ENCODE measurements at places on chromosomes 4 and X.

- no peak for DNase-seq
Measured at GRCh38 chr4:55338486-55338885, 7.6 kb upstream of the SRD5A3 start.

- DNase-seq: no peak
Measured at GRCh38 chr4:18342847-18343246, 321.3 kb upstream of the LCORL start.

DNA sequence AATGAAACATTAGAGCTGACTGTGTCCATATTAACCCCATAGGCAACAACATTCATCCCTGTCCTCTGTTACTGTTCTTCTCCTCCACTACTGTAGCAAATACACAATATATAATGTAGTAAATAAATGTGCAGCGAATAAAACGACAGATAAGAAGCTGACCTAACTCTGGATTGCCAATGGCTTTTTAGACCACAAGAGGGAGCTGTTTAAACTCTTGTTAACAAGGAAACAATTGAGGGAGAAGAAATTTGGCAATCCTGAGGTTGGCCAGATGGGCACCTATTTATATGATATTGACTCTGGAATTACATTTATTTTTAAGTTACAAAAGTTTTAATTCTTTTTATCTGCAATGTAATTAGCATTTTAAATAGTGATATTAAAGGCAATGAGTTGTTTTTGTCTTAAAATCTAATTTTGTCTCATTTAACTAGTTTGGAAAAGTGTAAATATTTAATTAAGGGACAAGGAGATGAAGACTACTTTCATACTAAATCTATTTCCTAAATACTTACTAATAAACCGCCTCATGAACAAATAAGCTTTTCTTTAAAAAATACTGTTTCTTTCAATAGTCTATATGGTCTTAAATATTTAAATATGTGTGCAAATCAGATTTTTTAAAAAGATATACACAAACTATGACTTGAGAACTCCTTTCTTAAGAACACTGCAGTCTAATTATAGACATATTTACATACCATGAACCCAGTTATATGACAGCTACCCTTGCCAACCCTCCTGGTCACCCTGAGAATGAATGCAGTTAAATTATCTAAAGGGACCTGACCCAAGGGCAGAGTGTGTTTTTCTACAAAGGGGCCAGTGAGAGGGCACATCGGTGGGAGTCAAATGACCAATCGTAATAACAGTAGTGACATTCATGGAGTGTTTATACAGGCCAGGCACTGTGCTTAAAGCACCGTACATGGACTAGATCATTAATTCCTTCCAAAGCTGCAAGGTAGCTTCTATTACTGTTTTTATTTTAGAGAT is 52.9 kb upstream of the HPF1 start:
- no peak for DNase-seq

DNA sequence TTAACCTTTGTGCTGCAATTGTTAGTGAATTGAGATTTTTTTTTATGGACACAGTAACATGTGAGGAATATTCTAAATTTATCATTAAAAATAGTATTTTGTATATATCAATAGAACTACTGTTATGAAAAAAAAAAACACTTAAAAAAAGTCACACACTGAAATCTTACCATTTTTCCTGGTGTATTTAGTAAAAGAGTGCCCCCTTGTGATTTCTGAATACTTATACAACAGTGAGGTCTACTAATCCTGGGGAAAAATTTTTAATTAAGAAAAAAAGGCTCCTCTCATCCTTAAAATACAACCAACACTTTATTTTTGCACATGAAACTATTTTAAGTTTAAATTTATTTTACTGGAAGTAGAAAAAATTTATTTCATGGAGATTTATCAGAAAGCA is 56.4 kb upstream of the SPOCK3 start:
- DNase-seq: no peak

DNA sequence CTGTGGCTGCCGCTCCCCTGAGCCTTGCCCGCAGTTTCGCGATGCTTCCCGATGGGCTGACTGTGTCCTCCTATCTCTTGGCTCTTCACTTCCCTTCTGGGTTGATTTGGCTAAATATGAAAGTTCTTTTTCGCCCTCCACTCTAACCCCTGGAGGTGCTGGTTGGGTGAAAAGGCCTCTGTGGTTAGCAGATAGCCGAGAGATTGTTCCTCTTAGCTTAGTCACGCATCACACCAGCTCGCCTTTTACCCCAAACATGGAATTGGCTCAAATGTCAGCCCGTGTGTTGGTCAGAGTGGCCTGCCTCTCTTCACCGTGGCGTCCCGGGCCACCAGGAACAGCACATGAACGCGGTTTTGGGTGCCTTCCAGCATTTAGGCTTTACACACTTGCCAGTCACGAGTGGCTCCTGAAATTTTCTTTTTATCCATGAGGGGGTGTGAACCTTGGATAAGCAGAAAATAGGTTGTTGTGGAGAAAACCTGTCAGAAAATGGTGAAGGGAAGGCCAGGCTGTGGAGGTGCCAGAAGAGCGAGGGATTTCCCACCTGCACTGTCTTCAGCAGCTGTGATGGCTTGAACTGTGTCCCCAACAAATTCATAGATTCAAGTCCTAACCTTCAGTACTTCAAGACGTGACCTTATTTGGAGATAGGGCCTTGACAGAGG is 8.9 kb downstream of the CLCN4 start:
- DNase-seq: no peak

DNA sequence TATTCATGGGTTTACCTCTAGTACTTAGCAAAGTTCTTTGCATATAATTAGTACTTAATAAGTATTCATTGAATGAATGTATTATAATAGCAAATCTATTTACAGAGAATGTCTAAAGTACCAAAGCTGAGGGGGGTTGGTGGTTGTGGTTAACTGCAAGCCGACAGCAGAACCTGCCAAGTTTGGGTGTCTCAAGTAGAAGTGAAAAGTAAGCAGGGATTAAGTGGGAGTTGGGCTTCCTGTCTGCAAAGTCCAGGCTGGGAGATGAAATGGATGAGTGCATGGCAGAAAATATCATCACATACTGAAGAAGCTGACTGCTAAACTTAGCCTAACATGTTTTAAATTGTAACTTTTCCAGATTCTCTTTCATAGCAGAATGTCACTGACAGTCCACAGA is 169.6 kb downstream of the CAMK2D start:
- DNase-seq: no peak

GRCh38 chr4:15550491-15550890 is 80.8 kb downstream of the CC2D2A start:
- no peak for DNase-seq

DNA sequence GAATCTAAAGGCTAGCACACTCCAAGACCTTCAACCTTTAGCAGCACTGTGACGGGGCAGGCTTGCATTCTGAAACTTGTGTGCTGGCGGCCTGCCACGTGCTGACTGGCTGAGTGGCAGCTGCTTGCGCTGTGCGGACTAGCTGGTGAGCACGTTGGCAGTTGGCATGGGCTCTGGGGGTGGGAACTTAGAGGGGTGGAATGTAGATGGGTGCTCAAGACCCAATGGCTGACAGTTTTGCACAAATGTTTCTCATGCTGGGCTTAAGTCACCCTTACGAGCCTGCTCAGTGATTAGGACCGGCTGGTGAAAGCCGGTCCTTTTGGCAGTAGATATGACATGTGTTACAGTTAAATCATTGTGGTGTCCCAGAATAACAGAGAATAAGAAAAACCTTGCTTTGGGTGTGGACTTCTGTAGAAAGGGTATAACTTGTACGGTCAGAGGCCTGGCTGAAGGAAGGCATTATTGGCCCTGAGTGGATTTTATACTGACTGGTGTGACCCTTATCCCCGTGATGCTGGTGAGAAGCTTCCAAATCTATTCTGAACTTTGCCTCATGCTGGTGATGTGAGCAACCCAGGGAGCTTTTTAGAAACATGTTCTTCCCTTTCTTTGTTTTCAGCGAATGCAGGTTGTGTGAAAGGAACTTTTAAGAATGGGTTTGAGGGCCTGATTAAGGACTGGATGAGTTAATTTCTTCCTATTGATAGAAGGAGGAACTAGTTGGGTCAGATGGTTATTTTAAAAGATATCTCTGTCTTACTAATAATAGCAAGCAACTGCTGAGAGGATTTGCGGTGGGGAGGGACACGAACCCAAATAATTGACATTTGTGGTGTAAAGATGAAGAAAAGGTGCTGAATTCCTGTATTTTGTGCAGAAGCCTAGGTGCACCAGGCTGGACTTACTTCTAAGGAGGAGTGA is 107.4 kb upstream of the SLC4A4 start:
- DNase-seq: no peak

DNA sequence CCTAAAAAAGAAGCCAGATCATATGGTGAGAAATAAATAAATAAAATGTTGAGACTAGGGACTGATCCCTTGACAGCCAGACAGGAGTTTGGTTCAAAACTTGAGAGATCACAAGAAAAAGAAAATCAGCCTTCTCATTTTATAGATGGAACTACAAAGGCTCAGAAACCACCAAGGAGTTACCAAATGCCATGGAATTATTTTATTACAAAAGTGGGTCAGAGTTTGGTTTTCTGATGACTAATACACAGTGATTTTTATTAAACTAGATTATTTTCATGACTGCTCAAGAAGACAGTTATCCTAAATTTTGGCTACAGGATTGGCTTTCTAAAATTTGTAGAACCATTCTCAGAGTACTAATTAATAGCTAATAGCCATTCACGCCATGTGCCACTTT is 6.2 kb downstream of the CXCL1 start:
- DNase-seq: no peak

DNA sequence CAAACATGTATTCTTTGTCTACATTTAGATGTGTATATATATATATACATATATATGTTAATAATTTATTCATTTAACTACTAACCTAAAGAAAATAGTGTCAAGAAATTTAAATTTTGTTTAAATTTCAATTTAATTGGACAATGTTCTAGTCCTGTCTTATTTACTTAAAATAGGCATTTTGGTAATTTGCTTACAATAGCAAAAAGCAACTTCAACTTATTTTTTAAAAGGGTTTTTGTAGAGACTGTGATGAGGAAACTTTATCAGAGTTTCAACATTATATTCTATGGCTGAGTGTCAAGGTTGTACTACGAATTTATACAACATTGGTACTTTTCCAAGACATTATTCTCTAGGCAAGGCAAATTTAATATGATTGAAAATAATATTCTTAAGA is 212.0 kb upstream of the ARSJ start:
- no peak for DNase-seq

- peak; percentile 13 for DNase-seq
Measured at GRCh38 chrX:71622576-71623450, 4.5 kb upstream of the CXCR3 start.

GRCh38 chr4:156437666-156438065 is 484.0 kb upstream of the CTSO start:
- no peak for DNase-seq

DNA sequence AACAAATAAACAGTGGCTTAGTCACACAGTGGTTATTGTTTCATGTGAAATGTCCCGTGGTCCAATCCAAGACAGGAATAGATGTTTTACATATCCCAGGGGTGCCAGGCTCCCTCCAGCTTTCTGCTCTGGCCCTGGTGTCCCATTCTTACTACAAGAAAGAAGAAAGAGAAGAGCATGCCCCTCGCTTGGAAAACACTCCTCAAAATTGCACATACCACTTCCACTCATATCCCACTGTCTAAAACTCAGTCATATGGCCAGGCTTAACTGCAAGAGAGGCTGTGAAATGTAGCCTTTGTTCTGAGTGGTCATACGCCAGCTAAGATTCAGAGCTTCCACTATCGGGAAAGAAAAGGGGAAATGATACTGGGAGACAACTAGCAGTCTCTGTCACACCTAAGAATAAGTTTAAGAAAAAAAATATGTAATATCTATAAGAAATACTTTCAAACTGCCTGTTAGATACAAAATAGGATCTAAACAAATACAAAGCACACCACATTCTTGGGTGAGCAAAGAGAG is 306.8 kb upstream of the FAM241A start:
- DNase-seq: no peak

- DNase-seq: no peak
Measured at GRCh38 chrX:45274576-45274975, 73.9 kb upstream of the DIPK2B start.

DNA sequence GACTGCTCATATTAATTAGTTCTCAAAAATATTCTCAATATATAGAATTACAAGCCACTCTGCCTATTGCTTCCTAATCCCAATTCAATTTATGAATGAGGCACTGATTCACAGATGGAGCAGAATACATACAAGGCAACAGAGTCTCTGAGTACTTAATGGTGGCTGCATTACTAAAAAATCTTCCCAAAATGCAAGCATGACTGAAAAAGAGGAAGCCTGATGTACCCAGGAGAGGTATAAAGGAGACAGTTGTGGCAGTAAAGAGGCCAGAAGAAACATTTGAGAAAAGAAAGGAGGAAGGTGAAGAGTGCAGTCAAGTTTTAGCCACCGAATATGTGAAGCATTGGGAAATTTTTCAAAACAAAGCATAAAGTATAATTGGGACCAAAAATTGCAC is 163.2 kb upstream of the INTU start:
- no peak for DNase-seq

Data from stimulated activated CD4-positive, alpha-beta T cell treated with anti-CD3 and anti-CD28 coated beads, TNF-alpha, amount 100 ng/mL, for 4 hours (primary cell).